ENCODE measurements at places on chromosomes 5 and 9. TPM values are rescaled to one million over a fixed set of nuclear protein-coding genes. Genes with fewer than 3 reads are reported as not detected.

Gene NMUR2
- total RNA-seq: not detected

DNA sequence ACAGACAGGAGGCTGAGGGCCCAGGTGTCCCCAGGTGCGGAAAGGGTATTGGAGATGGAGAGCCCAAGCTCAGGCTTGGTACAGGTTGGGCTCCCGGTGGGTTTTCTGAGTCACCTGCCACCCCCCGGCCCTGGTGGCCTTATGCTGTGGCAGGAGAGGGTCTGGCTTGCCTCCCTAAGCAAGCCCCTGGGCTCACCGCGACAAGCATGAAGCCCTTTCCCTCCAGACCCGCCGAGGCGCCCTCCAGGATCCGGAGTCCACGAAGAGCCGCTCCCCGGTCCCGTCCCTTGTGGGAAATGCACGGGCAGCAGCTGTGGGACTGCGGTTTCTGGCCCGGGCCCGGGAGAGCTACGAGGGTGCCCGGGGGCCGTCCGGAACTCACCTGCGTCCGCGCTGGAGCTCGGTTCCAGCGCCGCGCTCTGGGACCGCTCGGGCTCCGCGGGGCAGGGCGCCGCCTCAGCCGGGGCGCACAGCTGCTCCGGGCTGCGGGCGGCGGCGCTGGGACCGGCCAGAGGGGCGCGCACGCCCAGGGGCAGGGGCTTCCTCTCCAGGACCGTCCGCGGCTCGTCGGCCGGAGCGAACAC, 757 bp downstream of the SAPCD2 start:
- H3K36me3 ChIP-seq: no peaks in the 10 kb centered on the region
- peaks cover 21% of the 10 kb centered on the region for H3K4me1 ChIP-seq
- no peak for DNase-seq
- no peak overlapping the region for H3K4me3 ChIP-seq
- H3K27ac ChIP-seq: no peak overlapping the region

Gene CER1
- not detected for total RNA-seq

DNA sequence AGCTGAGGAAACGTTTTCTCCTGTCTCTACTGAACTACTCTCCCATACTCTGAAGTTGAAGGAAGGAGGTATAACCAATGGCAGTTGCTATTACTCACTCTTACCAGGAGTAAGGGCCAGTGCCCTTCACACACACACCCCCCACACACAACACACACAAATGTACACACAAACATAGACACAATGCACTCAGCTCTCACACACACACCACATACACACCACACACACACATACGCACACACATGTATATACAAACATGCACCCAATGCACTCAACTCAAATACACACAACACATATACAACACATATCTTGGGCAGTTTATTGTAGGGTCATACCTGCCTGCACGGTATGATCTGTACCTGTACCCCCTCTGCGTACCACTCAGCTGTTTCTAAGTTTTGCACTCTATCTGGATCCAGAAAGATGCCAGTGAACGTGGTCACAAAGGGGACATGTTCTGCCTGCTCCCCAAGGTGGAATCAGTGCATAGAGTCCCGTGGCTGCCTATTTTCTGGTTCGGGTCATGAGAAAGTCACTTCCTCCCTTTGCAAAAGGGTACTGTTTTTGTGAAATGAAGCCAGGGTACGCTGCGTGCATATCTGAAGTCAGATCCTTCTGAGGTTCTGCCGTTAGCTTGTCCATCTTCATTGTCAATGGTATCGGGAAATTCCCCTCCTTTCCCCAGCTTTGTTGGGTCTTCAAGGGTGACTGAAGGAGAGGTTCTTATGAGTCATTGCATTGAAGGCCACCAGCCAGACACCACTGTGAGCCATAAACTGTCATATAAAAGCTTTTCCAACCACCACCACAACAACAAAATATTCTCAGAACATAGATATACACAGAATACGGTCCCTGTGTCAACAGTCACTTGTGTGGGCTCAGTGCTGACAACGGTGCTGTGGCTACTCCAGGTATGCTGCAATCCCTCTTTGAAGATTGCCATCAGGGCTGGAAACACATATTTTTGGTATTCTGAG, 131.9 kb downstream of the UGCG start:
- no peak for DNase-seq
- no peaks in the 10 kb centered on the region for H3K36me3 ChIP-seq
- H3K27me3 ChIP-seq: no peaks in the 10 kb centered on the region
- peaks cover 16% of the 10 kb centered on the region for H3K4me1 ChIP-seq
- no peak overlapping the region for H3K27ac ChIP-seq
- H3K4me3 ChIP-seq: no peak overlapping the region

DNA sequence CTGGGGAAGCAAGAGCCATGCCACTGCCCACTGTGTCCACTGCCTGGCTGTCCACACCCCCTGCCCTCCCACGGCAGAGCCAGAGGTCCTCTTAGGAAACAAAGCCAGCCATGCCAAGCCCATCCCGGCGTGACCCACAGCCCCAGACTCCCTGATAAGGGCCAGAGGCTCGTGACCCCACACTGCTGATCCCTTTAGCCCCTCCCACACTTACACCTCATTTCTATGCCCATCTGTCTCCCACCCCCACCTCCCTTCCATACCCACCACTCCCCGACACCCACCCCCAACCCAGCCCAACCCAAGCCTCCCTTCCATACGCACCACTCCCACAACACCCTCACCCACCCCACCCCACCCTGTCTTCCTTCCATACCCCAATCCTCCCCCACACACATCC, 17.3 kb downstream of the PTGES start:
- H3K27ac ChIP-seq: no peak overlapping the region
- no peaks in the 10 kb centered on the region for H3K27me3 ChIP-seq
- no peak overlapping the region for H3K4me3 ChIP-seq
- H3K4me1 ChIP-seq: peaks cover 12% of the 10 kb centered on the region

DNA sequence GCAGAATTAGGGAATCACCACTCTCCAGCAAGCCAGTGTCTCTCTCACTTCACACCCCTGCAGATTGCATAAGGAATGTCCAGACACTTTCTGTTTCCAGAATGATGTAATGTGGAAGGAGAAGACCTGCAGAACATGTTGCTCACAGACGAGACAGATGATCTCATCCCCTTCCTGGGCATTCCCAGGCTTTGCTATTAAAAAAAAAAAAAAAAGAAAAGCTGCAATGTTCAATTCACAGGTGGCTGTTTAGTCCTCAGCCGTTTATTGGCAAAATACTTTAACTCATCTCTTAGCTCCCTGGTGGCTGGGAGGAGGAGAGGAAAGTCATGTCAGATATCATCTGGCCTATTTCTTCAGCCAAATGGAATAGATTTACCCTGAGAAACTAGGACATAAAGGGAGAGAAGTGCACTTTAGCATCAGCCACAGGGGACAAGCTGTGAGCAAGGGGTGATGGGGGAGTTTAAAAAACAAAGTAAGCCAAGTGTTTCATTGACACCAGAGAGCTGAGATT, 95.9 kb upstream of the TNC start:
- DNase-seq: no peak
- H3K4me1 ChIP-seq: no peaks in the 10 kb centered on the region
- no peaks in the 10 kb centered on the region for H3K36me3 ChIP-seq
- H3K4me3 ChIP-seq: no peak overlapping the region
- H3K27me3 ChIP-seq: no peaks in the 10 kb centered on the region
- no peak overlapping the region for H3K27ac ChIP-seq

Gene PCDHA1
- not detected for total RNA-seq

- H3K36me3 ChIP-seq: no peaks in the 10 kb centered on the region
- no peaks in the 10 kb centered on the region for H3K27me3 ChIP-seq
- no peak overlapping the region for H3K27ac ChIP-seq
- no peak overlapping the region for H3K4me3 ChIP-seq
- peaks cover 4% of the 10 kb centered on the region for H3K4me1 ChIP-seq
These were observed 89.5 kb downstream of the MAN2A1 start for GRCh38 chr5:109779036-109779735.

DNA sequence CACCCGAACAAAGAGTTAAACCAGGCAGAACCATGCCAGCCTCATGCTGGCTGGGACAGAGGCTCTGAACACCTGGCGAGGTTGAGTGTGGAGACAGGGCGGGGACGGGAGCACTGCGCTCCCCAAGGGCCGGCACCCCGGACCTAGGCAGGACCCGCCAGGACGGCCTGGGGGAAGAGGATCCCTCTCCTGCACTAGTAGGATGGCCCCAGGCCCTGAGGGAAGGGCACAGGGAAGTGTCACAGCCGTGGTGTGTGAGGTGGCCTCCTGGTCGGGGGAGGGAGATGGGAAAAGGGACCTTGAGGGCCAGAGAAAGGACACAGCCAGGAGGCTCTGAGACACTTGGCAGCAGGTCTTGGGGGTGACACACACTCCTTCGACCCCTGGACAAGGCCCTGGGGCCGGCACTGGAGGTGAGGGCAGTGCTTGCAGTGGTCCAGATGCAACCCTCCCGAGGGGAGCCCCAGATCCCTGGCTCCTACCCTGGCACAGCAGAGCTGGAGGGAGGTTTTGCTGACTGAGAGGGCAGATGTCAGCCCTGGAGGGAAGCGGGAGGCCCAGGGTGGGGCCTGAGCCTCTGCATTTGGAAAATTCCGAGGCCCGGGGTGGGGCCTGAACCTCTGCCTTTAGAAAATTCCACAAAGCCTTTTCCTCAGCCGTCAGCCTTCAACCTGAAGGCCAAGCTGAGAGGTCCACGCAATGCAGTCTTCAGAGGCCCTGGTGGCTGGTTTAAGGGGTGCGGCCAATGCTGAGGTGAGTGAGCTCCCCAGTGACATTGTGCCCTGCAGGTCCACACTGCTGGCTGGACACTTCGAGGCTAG, 24.8 kb upstream of the TERT start:
- peaks cover 8% of the 10 kb centered on the region for H3K4me1 ChIP-seq
- H3K4me3 ChIP-seq: no peak overlapping the region
- H3K27me3 ChIP-seq: no peaks in the 10 kb centered on the region
- peaks cover 49% of the 10 kb centered on the region for H3K36me3 ChIP-seq
- DNase-seq: no peak

DNA sequence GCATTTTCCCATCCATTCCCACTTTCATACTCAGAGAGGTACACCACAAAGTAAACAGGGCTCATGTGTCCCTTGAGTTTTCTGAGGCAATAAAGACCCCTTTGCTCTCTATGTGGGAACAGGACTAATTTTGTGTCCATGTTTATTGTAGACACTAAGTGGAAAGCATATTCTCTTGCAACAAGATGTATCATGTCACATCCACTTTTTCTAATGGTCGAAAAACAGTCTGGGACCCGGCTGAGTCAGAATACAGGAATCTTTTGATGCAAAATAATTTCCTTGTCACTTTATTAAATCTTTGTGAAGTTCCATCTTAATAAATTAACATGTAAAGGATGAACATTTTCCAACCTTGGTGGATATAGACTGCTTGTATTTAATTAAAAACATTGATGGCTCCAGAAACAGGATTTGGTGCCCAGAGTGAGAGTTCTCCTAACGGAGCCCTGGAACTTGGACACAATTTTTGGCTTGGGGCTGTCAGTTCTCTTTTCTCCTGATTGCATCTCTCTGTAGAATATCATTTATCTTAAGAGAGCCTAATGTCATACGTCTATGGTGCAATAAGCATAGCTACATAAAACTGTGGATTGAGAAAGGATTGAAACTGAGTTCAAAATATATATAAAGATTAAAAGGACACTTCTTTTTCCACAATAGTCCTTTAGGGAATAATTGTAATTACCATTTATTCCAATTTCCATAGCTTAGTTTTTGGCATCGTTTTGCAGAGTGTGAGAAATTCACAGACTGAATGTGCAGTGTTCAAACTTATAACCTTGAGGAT, 1116.7 kb upstream of the SEMA6A start:
- no peaks in the 10 kb centered on the region for H3K4me1 ChIP-seq
- no peak overlapping the region for H3K27ac ChIP-seq
- no peak overlapping the region for H3K4me3 ChIP-seq
- no peak for DNase-seq
- H3K36me3 ChIP-seq: no peaks in the 10 kb centered on the region

GRCh38 chr5:42887575-42887974, 75.9 kb upstream of the SELENOP start:
- H3K27me3 ChIP-seq: no peaks in the 10 kb centered on the region
- no peak overlapping the region for H3K4me3 ChIP-seq
- H3K36me3 ChIP-seq: no peaks in the 10 kb centered on the region
- H3K27ac ChIP-seq: no peak overlapping the region

- no peaks in the 10 kb centered on the region for H3K27me3 ChIP-seq
- no peaks in the 10 kb centered on the region for H3K36me3 ChIP-seq
- no peak for DNase-seq
- H3K27ac ChIP-seq: no peak overlapping the region
These were observed 327.8 kb downstream of the ADGRV1 start for GRCh38 chr5:90886381-90886780.

- DNase-seq: no peak
- no peaks in the 10 kb centered on the region for H3K27me3 ChIP-seq
- H3K4me3 ChIP-seq: no peak overlapping the region
- H3K27ac ChIP-seq: no peak overlapping the region
- no peaks in the 10 kb centered on the region for H3K36me3 ChIP-seq
These were observed 31.0 kb downstream of the EPB41L4A start for GRCh38 chr5:112388074-112388473.

GRCh38 chr5:155844542-155844941, 482.4 kb upstream of the SGCD start:
- H3K27me3 ChIP-seq: no peaks in the 10 kb centered on the region
- no peaks in the 10 kb centered on the region for H3K36me3 ChIP-seq
- no peaks in the 10 kb centered on the region for H3K4me1 ChIP-seq
- no peak for DNase-seq
- no peak overlapping the region for H3K4me3 ChIP-seq

Gene CDC42SE2
- total RNA-seq: 20.3 TPM

DNA sequence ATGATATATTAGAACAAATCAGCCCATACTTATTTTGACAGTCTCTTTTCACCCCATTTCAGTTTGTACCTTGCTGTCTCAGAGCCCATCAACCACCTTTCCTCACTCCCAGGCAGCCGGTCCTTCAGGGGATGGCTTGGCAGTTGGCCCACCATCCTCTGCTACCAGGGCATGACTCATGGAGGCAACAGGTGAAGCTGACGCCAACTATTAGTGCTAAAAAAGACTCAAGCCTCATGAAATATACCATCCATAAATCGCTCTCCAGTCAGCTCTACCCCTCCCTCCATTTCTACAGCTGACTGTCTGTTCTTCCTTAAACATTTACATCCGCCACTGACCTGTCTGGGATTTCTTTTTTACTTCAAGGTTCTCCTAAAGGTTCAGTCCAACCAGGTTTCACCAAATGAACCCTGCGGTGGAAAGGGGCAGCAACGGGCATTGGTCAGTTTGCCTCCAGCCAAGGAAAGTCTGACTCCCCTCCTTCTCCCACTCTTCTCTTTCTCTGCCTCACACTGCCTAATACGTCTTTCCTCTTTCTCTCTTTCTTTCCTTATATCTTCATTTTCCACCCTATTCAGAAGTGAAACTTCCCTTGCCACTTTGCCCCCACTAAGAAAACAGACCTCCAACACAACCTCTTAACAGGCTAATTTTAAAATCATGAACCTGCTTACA, 439.1 kb downstream of the RAB3C start:
- H3K4me3 ChIP-seq: no peak overlapping the region
- no peak for DNase-seq
- H3K27ac ChIP-seq: no peak overlapping the region
